Activated gamma-delta T cell treated with anti-CD3 and anti-CD28 coated beads, Interleukin-2, amount 50 U/mL, for 16 hours (primary cell): ENCODE measurements at places on chromosomes 7 and 10.
A peak's percentile ranks its signal among the peaks of the same experiment; 100 is the strongest.

GRCh38 chr7:106009503-106010226, 46.6 kb downstream of the CDHR3 start:
- peak; percentile 61 for DNase-seq

GRCh38 chr10:95840121-95840520, 67.7 kb upstream of the CC2D2B start:
- DNase-seq = no peak

- DNase-seq = no peak
Observed at GRCh38 chr10:74330646-74331045, 179.6 kb downstream of the ADK start.

- DNase-seq = no peak
Observed at GRCh38 chr10:1715821-1716220, 21.5 kb downstream of the ADARB2 start.

DNA sequence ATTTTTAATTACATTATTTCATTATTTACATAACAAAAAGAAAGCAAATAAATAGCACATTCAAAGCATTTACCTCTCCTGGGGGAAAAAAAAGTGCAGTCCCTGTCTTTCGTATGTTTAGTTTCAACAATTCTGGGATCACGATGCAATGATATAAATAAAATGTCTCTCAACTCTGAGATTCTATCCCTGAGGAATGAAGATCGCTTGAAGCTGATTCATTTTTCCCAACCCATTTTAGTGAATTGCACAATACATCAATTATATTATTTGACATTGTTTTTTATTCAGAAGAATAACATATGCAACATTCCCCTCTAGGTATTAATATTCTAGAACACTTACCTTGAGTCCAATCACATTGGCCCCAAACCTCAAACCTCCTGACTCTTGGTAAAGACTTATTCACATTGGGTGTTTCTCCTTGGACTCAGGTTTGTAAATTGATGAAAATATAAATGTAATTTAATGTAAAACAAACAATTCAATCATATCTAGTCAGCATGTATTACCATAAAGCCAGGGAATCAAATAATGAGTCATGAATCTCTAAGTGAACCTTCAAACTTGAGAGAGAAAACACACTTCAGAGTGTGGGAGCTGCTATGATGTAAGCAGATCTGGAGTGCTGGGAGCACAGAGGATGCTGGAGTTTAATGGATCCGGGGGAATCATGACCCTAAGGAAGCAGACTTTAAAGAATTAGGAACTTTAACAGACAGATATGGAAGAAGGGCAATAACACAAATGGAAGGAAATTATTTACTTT, 5.3 kb upstream of the SCIN start:
- no peak for DNase-seq

GRCh38 chr7:117597755-117598154, 117.9 kb downstream of the CFTR start:
- DNase-seq = no peak

DNA sequence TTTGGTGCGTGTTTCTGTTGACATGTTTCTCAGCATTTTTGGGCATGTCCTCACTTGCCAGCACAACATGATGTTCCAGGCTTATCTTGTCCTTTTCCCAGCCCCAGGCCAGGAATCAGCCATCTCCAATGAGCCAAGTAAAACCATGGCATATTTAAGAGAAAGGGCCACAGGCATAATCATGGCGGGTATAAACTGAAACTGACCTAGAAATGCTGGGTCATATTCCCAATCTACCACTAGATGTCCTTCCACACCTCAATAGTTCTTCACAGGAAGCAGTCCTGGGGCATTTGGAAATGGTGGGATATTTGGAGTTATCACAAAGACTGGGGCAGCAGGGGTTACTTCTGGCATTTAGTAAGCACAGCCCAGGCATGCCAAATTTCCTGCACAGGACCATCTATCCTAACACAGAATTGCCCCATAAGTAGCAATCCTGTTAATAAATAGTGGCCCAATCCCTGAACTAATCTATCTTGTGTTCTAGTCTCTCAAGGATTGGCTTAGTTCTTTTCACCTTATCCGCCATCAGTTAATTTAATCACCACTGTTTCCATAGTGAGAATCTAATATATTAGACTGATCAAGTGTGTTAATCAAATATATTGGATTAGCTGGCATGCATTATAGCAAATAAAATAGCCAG, 101.6 kb downstream of the NPSR1 start:
- no peak for DNase-seq

DNA sequence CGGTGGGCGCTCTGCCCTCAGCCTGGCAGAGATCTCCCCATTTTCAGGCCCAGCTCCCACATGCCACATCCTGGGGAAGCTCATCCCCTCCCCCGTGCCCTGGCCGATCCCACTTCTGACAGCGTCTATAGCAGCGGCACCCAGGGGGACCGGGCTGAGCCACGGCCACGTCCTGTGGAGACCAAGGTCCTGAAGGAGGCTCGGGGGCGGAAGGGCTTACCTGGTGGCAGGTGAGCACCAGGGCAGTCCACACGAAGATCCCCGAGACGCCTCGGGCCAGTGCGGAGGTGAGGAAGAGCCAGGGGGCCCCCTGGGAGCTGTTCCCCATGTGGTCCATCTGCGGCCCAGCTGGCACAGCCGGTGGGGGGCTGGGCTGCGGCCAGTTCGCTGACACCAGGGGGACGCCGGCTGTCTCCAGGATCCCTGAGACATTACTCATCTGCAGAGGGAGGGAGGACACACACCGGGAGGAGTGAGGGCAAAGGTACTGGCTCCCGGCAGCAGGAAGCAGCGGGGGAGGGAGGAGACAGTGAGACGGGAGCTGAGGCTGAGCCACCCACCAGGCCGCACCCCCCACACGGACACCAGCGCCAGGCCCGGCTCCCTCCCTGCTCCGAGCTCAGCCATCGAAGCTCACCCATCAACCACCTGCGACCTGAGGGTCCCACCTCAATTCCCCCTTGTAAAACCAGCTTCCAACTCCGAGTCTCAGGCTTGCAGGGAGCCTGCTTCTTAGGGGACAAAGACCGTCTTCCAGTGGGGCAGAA, 776 bp downstream of the TMEM184A start:
- DNase-seq = no peak

- DNase-seq = no peak
Observed at GRCh38 chr7:64868499-64868898, 34.6 kb upstream of the ZNF273 start.

- DNase-seq = no peak
Observed at GRCh38 chr10:124563320-124564040, 101.9 kb downstream of the LHPP start.

GRCh38 chr10:11529276-11529903, 82.1 kb downstream of the USP6NL start:
- no peak for DNase-seq

GRCh38 chr10:73773152-73773879, 8.5 kb upstream of the CHCHD1 start:
- no peak for DNase-seq

GRCh38 chr7:120843109-120843508, 14.8 kb downstream of the TSPAN12 start:
- no peak for DNase-seq

DNA sequence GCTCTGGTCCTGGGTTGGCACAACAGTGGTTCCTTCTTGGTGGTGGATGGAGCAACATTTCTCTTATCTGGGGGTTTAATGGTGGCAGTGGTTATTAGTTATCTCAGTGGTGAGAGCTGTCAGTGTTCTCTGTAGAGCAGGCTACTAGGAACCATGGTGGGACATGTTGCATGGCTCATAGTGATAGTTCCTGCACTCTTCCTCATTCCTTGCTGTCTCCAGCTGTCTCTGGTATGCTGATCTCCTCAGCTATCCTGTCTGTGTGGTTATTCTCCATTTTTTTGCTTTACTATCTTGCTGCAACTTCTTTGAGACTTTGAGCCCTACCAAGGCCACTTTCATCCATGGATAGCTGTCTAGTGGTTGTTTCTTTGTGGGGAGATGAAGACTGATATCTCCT, 44.0 kb downstream of the CCDC7 start:
- no peak for DNase-seq

GRCh38 chr7:44247868-44248651, 47.3 kb downstream of the YKT6 start:
- no peak for DNase-seq

DNA sequence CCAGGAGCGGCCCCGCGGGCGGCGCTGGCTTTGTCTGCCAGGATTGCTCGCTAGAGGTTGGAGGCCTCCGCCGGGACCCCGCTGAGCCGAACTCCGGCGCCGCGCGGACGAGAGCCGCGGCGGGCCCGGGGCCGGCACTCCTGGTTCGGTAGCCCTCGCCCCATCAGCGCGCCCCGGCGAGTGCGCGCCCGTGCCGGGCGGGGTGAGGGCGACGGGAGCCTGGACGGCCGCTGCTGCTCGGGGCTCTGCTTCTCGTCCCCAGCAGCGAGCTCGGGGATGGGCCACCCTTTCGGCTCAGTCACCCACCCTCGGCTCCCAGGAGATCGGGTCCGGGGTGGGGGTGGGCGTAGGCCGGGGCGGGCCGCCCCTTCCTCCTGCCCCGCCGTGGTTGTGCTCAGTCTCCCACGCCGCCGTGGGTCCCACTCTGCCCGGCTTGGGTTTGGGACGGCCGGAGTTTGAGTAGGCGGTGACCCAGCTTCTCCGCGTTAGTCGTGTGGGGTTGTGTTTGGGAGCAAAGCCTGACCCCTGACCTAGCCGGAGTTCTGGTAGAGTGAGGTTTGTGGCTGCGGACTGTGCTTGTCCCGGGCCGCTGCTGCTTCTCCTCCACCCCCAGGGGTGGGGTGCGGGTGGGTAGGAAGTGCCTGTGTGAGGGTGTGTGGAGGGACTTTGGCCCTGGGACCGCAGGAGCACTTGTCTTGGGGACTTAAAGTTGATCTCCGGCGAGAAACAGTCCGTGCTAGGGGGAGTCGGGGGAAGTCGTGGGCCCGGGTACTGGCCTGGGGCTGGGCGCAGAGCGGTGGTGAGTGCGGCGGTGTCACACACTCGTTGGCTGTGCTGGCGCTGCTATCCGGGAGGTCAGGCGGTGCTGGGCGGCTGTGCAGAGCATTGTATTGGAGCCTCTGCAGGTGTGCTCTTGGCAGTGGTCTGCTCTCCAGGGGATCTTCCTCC, 677 bp downstream of the TSPAN14 start:
- DNase-seq = no peak

- DNase-seq = no peak
Observed at GRCh38 chr7:85749696-85750453, 563.0 kb upstream of the SEMA3D start.

- no peak for DNase-seq
Observed at GRCh38 chr7:136036336-136036735, 59.2 kb upstream of the MTPN start.

DNA sequence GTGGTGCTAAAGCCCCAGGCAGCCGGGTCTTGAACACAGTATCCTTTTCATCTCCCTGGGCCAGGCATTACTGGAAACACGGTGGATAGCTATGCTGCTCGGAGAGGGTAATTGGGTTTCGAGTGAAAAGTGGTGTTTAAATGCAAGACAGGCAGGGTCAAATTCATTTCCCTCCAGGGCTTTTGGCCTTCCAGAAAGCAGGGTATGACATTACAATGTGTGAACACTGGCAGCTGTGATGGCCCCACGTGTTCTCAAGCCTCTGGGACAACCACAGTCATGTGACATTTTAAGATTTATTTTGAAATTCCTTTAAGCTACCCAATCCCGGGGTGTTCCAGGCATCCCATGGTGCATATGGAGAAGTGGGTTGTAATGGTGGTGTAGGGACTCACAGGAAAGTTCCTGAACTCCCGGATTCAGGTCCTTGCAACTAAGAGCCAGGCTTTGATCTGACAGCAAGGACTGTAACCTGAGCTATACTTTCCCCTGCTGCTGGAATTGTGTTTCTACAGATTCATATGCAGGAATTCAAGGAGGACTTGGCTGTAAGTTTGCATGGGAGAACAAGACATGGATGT, 46.8 kb downstream of the INSYN2A start:
- no peak for DNase-seq

DNA sequence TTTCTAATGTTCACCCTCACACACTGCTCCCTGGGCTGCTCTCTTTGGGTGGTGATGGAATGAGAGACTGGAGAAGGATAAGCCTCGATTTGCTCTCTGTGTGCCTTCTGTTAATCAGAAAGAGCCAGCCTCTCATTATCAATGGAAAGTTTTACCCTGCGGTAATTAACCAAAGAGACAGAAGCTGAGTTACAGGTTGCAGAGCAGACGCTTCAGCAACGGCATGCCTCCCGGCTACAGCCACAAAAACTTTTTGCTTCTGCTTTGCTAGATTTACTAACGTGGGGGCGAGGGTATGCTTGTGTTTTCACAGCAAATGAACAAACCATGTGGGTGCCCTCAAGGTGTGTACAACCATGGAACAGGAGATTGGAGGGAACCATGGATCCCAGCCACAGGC, 18.0 kb downstream of the GIMAP4 start:
- no peak for DNase-seq

- DNase-seq = no peak
Observed at GRCh38 chr7:31991846-31992245, 78.4 kb downstream of the PDE1C start.

DNA sequence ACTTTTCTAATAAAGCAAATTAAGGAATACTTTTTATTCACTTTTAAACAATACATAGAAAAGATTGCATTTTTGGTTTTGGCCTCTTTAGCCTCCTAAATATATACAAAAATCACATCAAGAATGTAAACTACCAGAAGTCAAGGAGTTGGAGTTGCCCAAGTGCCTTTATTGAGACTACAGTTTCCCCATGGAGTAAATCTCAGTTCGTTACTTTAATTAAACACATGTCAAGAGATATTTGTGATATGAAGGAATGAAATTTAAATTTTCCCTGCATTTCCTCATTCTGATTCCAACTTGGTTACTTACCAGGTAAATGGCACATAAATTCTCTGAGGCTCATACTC, 492.9 kb downstream of the TNS3 start:
- DNase-seq = no peak

DNA sequence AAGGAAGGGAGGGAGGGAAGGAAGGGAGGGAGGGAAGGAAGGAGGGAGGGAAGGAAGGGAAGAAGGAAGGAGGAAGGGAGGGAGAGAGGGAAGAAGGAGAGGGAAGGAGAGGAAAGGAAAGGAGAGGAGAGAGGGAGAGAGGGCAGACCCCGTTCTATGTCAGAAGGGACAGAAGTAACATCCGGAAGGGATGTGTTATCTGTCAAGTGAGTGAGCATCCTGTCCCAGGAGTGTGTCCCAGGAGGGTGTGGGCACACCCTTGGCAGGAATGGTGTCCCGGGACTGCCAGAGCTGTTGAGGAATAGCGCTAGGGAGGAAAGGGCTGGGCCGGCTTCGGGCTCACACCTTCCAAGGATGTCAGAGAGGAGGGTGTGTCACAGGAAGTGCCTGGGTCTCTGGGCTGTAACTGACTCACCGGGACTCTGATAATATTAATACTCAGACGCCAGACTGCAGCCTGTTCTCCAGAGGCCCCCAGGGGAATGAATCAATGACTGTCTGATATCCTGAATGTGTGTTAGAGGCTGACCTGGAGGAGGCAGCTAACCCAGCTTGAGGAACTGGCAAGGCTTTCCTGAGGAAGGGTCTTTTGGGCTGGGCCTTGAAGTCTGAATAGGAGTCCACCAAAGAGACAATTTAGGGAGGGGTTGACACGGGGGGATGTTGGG, 125.6 kb upstream of the TNRC18 start:
- DNase-seq = no peak

GRCh38 chr7:5692112-5692844, 89.2 kb downstream of the RNF216 start:
- DNase-seq = no peak
